ENCODE measurements at places on chromosomes 3 and 15.

GRCh38 chr15:29208352-29208751 lies 61.3 kb downstream of the NSMCE3 start:
- DNase-seq, result no peak

GRCh38 chr3:131009698-131010097 lies 16.9 kb downstream of the ASTE1 start:
- DNase-seq, result no peak

DNA sequence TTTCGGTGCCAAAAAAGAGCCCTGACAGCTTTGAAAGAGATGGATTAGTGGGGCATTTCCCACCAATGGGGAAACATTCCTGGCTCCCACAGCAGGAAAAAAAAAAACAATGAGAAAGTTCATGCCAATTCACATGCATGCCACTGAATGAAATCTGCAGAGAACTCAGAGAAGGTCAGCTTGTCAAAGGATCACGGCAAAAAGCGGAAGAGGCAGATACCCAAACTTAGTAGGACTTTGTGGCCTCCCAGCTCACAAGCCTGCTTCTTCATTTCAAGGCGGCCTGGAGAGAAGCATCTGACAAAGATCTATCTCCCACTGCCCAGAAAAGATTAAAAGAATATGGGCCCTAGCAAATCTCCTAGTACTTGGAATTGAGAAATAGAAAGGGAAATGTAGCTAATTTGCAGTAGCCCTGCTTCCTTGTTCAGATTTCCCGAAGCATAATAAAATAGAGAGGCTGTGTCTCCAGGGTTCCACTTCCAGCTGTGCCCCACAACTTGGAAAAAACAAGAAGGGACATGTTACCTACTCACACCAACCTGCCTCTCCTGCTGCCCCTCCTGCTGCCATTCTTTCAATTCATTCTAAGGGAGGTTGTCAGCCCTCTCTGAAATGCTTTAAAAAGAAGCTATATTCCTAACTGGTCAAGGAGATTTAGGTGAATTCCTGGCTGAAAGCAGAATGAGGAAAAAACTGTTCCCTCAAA lies 170.4 kb downstream of the FHIT start:
- no peak for DNase-seq

DNA sequence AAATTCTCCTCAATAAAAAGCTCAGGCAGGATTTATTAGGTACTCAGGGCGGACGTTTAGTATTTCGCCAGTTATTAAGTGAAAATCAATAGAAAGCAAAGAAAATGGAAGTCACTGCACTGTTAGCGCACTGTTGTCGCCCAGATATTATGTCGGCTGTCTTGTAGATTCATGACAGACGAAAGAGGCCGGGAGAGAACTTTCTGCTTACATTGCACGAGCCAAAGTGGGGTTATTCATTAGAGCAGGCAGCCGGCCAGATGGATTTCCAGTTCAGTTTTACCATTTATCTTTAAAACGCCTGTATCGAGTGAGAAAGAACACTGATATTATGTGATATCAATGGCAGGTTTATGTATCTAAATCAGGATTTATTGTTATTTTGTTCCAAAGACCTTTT lies 866.0 kb upstream of the NR2F2 start:
- DNase-seq, result no peak

GRCh38 chr15:34119291-34119690 lies 17.4 kb downstream of the PGBD4 start:
- DNase-seq, result no peak

DNA sequence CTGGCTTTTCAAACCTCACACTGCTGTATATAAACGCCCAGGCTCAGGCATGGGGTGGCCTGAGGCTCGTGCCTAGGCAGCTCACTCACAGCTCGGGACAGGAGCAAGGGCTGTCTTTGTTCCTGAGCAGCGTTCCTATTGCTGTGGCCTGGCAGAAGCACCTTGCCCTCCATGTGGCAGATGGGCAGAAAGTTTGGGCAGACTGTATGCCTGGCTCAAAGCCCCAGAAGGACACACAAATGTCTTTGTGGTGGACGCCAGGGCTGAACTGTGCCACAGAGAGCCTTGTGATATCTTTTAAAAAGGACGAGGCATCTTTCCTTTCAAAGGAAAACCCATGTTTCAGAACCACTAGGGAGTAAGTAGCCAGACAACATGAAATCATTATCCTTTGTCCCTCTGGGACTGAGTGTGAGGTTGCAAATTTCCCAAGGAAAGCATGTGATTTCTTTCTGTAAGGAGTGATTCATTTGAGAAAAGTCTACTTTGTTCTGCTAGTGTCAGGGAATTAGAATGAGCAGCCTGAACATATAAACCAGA lies 29.3 kb upstream of the UBE2E1 start:
- DNase-seq, result no peak

DNA sequence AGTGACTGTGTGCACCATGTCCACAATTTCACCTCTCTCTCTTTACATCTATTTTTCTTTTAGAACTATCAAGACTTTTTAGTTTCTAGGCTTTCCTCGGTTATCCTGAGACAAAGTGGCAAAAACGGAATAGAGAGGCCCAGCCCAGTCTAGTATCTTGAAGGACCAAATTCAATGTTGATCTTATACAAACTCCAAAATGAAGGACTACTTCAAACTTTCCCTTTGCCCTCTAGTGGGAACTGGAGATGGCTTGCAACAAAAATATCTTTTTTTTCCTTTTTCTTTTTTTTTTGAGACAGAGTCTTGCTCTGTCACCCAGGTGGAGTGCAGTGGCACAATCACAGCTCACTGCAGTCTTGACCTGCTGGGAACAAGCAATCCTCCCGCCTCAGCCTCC lies 338.5 kb upstream of the UMPS start:
- no peak for DNase-seq

DNA sequence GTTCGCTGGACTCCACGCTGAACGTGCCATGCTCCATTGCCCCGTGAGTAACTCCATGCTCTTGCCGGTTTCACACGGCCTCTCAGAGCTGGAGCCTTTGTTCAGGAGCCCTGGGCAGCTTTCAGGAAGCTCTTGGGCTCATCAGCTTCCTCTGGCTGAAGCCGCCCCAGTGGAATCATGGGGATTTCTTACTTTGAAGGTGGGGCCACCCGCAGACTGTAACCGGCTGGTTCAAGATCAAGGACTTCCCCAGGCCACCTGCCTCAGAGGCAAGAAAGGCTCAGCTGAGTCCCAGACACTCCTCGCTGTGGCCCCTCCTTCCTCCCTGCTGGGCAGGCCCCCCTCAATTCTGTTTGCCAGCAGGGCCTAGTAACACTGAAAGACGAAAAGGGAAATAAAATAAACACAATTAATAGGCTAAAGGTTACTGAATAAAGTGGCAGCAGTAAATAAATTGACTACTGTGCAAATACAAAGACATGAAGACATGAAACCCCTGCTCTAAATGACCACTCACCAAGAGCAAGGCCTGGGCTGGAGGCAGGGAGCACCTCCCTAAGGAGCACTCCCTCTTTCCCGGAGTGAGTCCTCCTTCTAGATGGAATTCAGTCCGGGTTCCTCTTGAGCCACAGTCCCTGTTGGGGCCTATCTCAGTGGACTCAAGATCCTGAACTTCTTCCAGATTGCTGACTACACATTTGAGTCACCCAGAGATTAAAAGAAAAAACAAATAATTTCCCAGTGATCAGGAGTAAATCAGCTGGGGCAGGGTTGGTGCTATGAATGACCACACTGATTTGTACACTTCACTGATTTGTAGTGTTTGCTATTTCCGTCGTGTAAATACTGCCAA lies 51.0 kb downstream of the ZDHHC19 start:
- no peak for DNase-seq

DNA sequence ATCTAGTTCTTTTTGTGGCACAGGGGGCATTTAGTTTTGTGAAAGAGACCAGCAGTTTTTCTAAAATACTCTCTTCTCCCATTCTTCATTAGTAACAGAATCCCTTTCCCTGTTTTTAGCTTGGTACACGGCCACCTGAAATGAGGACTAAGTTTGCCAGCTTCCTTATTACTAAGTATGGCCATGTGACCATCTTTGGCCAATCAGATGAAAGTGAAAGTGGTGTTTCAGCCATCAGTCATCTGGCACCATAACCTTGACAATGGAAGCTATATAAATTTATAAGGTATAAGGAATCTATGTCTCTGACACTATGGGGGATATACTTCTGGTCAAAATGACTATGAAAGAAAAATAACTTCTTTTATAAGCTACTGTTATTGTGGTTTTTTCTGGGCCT lies 570.4 kb downstream of the AGBL1 start:
- DNase-seq, result no peak

DNA sequence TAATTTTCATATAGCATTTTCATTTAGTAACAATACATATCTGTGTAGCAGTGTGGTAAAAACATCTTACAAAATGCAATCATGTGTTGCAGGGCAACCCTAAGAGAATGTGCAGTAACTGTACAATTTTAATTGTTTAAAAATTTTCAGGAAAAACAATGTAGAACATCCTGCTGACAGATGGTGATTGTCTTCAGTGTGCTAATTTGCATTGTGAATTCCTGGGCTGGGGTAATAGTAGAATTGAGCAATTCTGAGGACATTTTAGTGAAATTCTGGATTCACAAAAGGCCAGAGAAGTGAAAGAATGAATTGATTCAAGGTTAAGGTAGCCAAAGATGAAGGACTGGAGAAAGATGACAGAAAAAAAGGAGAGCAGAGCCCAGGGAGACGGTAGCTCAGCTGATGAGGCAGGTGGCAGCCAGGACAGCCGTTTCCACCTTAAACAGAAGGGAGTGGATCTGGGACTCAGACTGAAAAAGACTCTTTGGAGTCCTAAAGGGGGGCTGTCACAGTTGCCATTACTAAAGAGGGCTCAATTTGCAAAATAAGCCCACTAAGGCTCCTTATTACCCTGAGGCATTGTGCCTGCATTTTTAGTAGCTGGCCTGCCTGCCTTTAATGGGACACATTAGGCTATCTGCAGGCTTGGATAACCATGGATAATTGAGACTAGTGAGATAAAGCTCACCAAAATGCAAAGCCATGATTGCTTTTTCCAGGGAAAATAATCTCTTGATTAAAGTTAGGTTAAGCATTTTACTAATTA lies 8.6 kb downstream of the MAP3K13 start:
- DNase-seq, result no peak

GRCh38 chr3:55486857-55487380 lies at the start of gene WNT5A:
WNT5A (minus strand) TSS chr3:55487306; CDS start chr3:55486985, 321 bp downstream.
- no peak for DNase-seq

- no peak for DNase-seq
Measured at GRCh38 chr15:90718232-90718631, 1.1 kb downstream of the BLM start.

GRCh38 chr3:27147215-27147614 lies 222.0 kb downstream of the NEK10 start:
- no peak for DNase-seq

- no peak for DNase-seq
Measured at GRCh38 chr3:73719861-73720260, 95.1 kb upstream of the PDZRN3 start.

DNA sequence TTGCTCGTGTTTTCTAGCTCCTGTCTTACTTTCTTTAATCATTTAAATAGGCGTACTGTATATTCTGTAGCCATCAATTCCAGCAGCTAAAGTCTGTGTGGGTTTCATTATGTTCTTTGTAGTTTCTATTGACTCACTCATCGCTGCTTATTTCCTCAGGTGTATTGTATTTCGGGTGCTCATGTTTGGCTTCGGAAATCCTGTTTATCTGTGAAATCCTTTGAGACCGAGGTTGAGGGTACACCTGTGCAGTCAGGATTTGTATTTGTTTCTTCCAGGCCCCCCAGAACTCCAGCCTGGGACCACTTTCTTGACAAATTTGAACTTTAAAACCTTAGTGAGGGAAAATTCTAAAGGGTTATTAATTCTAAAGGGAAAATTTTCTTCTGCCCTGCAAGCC lies 2.0 kb upstream of the PAK2 start:
- no peak for DNase-seq

GRCh38 chr15:48459571-48460442 lies 128.6 kb downstream of the DUT start:
- DNase-seq, result no peak

GRCh38 chr3:52533623-52534280 lies at the start of gene NT5DC2:
NT5DC2 (minus strand) TSS chr3:52533857; CDS start chr3:52533737, 120 bp downstream.
- peak; percentile 44 for DNase-seq

- no peak for DNase-seq
Measured at GRCh38 chr3:186754006-186754405, 29.4 kb upstream of the EIF4A2 start.

- no peak for DNase-seq
Measured at GRCh38 chr15:94238539-94239118, 7.3 kb downstream of the MCTP2 start.

GRCh38 chr3:117036259-117036799 lies 326.8 kb downstream of the TUSC7 start:
- DNase-seq, result no peak

DNA sequence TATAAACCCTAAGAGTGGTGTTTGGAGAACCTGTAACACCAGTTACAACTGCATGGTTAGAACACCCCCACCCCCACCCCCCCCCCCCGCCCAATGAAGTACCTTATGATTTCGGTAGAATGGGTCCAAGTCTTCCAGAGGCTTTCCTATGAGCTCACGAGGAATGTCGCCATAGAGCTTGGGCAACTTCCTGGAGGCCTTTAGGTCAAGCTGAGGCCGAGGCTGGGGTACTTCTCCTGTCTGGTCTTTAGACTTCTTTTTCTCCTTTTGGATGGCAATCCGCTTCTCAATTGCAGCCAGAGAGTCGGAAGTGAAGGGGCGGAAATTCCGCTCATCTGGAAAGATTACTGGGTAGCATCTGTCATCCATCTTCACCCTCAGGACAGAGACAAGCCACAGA lies 101.8 kb downstream of the SCN11A start:
- no peak for DNase-seq

GRCh38 chr15:75136118-75136517 lies 65.6 kb upstream of the C15orf39 start:
- DNase-seq, result no peak

GRCh38 chr3:120119846-120120510 lies 25.7 kb upstream of the GSK3B start:
- DNase-seq, result no peak

DNA sequence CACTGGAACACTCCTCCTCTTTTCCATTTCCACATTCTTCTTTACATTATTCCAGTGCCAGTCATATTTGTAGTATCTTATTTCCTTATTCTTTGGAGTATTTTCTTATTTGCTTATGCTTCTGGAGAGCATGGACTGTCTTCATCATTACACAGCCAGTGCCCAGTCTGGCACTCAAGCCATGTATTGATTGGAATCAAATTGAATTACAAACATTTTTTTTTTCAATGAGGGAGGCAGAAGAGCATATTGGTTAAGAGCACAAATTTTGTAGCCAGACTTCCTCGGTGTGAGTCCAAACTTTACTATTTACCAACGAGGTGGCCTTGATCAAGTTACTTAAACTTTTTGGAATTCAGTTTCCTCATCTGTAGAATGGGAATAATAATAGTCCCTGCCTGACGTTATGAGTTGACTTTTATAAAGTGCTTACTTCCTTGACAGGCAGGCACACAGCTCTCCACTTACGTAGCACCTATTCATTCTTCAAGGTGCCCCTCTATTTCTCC lies 186.6 kb upstream of the BCL6 start:
- no peak for DNase-seq

- DNase-seq, result no peak
Measured at GRCh38 chr3:179927191-179927590, 109.5 kb downstream of the PEX5L start.

DNA sequence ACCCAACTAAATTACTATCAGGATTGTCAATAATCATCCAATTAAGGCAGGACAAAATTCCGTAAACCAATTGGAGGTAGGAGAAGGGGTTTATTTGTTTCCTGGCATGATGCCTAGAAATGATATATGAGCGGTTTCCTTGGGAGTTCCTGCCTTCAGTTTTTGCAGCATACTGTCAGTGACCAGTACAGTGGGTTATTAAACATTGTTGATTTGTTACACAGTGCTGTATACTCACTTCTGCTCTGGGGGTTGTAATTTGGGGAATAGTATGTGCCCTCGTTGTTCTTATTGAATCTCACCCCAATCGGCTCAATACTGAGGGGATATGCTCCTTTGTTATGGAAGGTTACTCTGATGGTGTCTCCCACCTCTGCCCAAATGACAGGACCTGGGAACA lies 22.2 kb downstream of the CP start:
- no peak for DNase-seq

All from T follicular helper cell (primary cell).